Activated naive CD8-positive, alpha-beta T cell treated with anti-CD3 and anti-CD28 coated beads, Interleukin-2, amount 50 U/mL, for 16 hours (primary cell): ENCODE measurements at places on chromosomes 12 and 14.

- DNase-seq: no peak
These were observed 70.0 kb downstream of the TTC6 start for GRCh38 chr14:37665479-37665878.

DNA sequence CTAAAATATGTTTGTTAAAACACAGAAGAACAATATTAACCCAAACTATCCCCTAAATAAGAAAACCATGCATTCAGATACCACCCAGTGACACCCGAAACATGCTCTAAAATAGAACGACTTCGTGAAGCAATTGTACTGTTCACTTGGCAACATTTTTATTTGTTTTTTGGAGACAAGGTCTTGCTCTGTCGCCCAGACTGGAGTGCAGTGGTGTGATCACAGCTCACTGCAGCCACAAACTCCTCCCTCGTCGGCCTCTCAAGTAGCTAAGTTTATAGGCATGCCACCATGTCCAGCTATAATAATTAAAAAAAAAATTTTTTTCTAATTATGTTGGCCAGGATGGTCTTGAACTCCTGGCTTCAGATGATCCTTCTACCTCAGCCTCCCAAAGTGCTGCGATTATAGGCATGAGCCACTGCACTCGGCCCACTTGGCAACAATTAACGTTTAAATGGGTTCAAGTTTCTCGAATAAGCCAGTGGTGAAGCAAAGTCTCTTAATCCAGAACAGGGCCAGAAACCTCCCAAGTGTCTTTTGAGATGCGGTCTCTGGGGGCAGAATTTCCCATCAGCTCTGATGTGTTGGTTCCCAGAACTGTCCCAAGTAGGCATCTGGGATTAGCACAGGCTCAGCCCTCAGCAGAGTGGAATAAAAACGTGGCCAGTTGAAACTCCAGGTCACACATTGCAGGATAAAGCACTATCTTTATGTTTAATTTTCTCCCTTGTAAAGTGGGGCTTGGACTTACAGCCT lies 74.5 kb downstream of the TMCC3 start:
- no peak for DNase-seq

DNA sequence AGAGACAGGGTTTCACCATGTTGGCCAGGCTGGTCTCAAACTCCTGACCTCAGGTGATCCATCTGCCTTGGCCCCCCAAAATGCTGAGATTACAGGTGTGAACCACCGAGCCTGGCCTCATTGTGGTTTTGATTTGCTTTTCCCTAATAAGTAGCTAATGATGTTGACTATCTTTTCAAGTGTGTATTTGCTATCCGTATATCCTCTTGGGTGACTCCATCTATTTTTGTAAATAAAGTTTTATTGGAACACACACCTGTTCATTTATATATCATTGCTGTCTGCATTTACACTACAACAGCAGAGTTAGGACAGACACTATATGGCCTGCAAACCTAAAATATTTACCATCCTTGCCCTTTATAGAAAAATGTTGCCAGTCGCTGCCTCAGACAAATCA lies 13.7 kb upstream of the HRK start:
- DNase-seq: no peak

DNA sequence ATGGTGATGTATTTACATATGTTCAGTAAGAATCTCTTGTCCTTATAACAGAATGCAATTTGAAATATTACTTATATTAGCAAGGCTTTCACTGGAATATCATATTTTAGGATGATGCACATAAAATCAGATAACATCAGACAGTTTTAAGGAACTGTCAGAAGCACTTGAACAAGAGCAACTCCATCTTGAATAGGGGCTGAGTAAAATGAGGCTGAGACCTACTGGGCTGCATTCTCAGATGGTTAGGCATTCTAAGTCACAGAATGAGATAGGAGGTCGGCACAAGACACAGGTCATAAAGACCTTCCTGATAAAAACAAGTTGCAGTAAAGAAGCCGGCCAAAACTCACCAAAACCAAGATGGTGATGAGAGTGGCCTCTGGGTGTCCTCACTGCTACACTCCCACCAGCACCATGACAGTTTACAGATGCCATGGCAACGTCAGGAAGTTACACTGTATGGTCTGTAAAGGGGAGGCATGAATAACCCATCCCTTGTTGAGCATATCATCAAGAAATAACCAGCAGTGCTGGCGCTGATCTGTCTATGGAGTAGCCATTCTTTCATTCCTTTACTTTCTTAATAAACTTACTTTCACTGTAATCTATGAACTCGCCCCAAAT lies 27.6 kb upstream of the ETV6 start:
- no peak for DNase-seq

- no peak for DNase-seq
These were observed 7.3 kb downstream of the AKT1 start for GRCh38 chr14:104788161-104788818.

- no peak for DNase-seq
These were observed 6.1 kb upstream of the SERPINA11 start for GRCh38 chr14:94458558-94459205.

DNA sequence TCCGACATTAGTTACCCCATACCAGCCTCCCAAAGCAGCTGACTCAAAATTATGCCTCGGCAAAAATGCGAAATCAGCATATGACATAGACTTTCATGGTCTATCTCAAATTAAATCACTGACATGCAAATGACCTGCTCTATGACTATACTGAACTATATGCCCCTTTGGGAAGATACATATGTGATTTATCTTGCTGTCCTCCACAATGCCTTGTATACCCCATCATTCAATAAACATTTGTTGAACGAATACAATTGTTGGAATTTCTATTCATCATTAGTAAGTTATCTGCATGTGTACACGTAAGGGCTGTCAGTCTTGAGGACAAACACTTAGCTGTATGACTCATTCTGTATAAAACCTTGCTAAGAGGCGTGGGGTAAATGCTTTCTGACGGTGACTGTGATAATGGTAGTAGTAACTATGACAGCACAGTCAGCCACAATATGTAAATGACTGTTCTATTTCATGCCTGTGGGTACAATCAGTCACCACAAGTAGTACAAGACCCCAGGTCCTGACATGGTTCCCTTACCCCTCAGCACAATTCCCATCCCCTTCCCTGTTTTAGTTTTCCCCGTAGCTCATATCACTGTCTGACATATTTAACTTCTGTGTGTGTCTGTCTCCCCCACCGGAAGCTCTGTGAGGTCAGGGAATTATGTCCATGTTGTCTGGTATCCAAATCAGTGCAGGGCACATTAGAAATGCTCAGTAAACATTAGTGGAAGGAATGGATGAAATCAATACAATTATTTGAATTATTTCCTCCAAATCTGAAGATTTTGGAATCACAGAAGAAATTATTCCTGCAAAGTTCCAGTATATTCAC lies 42.8 kb downstream of the STXBP6 start:
- no peak for DNase-seq

DNA sequence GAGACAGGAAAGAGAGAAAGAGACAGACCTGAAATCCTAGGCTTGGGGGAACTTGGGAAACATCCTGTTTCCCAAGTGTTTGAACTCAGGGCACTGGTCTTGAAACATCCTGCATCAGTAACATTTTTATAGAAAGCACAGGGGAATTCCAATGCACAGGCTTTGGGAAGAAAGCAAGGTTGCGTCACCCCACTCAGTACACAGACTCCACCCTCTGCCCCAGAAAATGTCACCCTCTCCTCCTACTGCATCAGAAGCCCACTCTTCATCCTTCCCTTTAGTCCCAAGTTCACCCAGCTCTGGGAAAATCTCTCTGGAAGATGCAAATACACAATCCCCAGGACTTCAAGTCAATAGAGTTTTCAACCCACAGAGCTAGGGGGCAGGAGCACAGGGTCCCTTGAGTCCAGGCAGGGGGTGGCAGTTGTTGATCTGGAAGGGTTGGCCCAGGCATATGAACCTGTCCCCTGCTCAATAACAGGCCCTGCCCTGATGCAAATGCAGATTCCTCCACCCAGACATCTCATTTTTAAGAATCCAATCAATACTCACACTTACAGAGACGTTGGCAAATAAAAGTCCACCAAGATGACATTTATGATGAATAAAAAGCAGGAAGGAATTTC lies 1.7 kb downstream of the RDH16 start:
- no peak for DNase-seq

- DNase-seq: no peak
These were observed 65.1 kb downstream of the SLC6A12 start for GRCh38 chr12:148676-149416.

DNA sequence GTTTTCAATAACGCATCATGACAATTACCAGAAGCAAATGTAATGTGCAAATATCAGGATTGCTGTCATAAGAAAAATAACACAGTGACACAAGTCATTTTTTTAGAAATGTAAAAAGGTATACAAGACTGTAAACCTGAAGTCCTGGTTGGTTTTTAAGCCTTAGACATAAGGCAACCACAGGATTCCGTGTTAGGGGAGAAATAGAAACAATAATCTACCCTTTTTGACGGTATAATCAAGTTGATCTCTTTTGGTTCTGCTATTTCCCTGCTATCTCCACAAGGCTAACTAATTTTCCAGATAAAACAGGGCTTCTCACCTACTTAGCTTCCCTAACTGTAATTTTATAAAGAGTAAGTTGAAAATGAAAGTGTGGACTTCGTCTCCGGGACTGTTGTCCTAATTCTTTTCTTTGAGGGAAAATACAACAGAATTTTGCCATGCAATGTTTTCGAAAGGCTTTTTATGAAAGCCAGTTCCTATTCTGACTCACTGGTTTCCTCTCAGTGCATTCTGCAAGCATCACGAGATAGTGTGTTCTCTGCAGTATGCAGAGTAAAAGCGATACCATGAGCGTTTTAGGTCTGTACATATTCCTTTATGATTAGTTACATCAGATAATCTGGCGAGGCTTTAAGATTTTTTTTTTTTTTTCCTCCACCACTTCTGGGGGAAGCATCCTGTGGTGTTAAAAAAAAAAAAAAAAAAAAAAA lies 10.6 kb downstream of the MYO1H start:
- DNase-seq: no peak

- no peak for DNase-seq
These were observed 41.6 kb downstream of the LRRC74A start for GRCh38 chr14:76867516-76868453.

DNA sequence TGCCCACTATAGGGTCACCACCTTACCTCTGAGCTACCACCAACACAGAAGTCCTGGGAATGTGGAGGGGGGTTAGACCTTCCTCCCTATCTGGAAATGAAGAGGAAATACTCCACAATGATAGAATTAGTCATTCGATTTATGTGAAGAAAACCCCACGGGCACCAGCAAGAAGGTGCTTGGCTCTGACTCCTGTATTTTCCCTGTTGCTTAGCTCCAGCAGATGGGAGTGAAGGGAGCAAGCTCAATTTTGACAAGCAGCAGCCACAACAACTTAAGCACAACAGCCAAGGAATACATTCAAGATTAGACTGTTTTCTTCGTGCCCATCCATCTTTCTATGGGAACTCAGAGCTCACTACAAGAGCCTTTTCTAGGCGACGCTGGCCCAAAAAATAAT lies 191.7 kb downstream of the SPTSSA start:
- DNase-seq: no peak

DNA sequence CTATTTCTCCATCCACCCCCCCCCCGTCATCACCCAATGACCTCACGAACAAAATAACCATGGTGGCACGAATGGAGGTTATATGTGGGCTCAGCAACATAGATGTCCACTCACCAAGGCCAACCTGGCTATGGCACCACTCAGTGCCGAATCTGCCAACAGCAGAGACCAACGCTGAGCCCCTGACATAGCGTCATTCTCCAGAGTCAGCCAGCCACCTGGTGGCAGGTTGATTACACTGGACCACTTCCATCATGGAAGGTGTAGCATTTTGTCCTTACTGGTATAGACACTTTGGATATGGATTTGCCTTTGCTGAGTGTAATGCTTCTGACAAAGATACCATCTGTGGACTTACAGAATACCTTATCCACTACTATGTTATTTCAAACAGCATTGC lies 24.2 kb upstream of the DYRK2 start:
- no peak for DNase-seq

- DNase-seq: no peak
These were observed 155.4 kb upstream of the PDE3A start for GRCh38 chr12:20212658-20213555.

DNA sequence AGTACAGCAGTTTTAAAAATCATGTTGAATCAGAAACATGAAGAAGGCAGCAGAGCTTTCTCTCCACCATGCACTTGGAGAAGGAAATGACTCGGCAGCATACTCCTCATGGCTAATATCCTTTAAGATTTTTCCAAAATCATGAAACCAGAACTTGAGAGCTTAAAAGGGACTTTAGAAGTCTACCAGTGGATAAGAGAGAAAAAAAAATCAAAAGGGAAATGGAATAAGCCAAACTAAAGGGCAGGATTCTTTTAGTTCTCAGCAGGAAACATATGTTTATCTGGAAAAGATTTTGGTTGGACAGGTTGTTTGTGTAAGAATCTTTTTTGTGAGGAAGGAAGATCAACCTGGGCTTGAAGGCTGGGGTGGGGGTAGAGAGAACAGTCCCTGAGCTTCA lies 111.8 kb downstream of the PRKCH start:
- no peak for DNase-seq

DNA sequence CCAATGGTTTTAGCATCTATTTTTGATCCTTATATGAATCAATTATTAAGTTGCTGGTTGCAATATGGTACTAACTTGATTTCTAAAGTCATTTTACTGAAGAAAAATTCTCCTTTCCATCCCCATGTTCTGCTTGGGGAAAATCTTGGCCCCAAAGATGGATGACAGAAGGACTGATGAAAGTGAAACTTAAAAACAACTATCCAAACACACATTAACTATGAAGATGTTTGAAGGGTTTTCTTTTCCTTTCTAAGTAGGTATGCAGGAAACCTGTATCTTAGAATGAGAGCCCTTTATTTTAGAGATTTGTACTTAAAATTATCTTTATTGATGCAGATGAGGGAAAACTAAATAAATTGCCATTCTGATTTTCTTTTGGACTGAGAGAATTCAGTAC lies 5.9 kb downstream of the C12orf71 start:
- no peak for DNase-seq

DNA sequence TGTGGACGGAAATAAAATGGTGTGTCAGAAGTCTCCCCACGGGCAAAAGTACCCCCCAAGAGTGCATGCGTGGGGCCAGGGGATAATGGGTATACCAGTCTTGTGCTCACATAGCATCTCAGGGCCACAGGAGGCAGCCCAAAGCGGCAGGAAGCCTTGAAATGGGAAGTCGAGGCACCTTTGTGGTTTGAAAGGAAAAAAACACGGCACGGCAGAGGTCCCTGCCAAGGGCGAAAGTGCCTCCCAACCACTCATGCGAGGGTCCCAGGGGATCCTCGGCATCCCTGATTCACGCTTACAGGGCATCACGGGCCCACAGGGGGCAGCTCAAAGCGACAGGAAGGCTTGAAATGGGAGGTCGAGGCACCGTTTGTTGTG lies 583.2 kb downstream of the ALG10 start:
- no peak for DNase-seq

- no peak for DNase-seq
These were observed 7.6 kb upstream of the SIX1 start for GRCh38 chr14:60656686-60657455.

DNA sequence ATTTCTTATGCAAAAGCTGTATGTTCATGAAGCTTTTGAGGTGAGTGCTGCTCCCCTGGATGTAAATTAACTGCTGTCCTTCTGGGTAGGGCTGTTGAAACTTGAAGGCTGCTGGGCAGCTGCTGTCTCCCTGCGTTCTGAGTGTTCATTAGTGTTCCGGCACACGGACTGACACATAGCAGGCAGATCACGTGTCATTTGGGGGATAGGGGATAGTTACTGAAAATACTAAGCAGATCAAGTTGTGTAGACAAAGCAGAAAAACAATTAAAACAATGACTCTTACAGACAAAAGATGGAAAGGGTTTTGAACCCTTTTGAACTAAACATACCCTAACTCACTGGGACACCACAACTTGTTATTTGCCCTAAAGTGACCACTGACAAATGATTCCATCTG lies 82.5 kb downstream of the PRICKLE1 start:
- DNase-seq: no peak

GRCh38 chr14:103621860-103622259 lies 7.2 kb upstream of the KLC1 start:
- no peak for DNase-seq
